ENCODE measurements at places on chromosomes 1 and 21.

DNA sequence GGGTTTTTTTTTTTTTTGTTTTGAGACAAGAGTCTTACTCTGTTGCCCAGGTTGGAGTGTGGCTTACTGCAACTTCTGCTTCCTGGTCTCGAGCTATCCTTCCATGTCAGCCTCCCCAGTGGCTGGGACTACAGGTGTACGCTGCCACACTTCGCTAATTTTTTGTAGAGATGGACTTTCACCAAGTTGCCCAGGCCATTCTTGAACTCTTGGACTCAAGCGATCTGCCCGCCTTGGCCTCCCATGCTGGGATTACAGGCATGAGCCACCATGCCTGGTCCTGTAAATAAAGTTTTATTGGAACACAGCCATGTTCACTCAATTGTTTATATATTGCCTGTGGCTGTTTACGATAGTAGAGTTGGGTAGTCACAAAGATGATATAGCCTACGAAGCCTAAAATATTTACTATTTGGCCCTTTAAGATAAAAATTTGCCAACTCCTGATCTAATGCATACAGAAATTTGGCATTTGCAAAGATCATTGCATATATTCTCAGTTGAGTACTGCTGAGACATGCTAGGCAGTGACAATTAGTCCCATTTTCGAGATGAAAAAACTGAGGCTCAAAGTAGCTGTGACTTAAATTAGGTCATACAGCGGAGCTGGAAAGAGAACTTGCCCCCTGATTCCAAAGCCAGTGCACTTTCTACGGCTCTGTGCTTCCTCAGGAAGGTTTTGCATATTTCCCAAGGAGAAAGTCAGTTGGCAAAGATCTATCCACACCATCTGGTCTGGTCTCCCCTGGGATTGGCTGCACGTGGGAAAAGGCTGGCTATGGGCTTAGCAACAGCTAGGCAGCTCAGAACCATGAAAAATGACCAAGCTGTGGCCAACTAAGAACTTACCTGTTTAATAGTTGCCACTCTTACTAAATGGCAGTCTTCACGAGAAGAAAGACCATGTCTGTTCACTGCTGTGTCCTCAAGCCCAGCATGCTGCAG is 19.4 kb downstream of the MECR start:
- DNase-seq, result no peak

- no peak for DNase-seq
These were observed 57.6 kb upstream of the CD34 start for GRCh38 chr1:207968521-207969009.

DNA sequence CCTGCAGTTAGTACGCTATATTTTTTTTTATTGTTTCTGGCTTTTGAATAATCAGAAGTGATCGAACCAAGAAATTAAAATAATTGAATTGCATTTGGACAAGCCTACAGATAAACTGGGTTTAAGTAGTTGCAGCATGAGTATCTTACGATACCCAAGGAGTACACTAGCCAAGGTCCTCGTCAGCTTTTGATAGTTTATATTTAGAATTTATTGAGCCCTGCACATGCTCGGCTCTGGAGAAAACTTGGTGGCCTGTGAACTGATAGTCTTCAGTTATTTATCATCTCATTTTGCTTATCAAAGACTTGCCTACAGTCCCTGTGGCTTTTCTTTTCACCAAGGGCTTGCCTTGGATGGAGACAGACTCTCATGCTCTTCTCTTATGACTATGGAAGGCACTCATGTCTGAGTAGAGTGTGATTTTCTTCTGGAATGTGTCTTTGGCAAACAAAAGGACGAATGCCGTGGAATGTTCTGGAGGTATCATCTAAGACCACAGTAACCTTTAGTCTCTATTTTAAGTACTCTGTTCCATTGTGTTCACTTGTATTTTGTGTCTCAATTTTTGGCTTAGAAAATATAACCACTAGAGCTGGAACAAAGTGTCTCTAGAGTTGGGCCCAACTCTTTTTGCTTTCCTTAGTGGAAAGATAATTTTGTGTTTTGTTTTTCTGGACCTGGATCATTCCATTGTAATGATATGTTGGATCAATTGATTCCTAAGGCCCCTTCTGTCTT is 35.9 kb downstream of the BCL9 start:
- no peak for DNase-seq

- DNase-seq, result no peak
These were observed 61.2 kb downstream of the WNT9A start for GRCh38 chr1:227886503-227886961.

DNA sequence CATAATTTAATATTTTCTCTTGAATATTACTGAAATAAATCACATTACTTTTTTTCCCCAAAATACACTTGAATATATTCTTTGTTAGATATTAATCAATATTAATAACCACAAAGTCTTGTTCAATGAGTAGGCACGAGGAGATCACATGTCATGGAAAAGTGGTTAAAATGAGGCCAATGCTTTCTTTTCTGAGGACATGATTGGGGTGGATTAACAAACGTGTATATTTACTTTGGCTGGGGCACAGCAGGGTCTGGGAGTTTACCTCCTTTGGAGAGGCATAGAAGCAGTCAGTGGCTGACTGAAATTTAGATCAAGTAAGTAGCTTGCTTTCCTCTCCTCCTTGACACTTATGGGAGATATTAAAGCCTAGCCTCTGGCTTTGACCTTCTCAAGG is 664.3 kb upstream of the B3GALT2 start:
- DNase-seq, result no peak

DNA sequence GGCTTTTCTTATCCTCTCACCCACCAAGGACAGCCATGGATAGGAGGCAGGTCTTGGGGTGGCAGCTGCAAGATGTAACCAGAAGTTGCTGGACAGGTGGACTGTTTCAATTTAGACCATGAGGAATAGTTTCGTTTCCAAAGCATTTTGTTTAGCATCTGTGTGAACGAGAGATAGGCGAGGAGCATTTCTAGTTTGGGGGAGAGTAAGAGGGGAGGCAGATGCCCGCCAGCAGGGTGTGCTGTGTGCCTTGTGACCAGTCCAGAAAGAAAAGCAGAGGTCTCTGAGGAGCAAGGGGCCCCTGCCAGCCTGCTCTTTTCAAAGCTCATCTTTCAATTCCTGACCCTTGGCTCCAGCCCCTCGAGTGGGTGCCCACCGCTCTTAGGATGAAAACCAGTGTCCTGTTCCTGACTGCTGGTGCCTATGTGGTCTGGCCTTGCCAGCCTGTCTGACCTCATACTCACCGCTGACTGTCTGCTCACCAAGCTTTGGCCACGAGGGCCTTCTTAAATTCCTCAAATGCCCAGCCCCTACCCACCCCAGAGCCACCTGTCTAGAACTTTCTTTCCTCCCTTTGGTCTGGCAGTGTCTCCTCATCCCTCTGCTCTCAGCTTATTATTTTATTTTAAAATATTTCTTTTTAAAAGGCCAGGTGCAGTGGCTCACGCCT is 8.5 kb downstream of the SERINC2 start:
- DNase-seq, result peak; percentile 70

DNA sequence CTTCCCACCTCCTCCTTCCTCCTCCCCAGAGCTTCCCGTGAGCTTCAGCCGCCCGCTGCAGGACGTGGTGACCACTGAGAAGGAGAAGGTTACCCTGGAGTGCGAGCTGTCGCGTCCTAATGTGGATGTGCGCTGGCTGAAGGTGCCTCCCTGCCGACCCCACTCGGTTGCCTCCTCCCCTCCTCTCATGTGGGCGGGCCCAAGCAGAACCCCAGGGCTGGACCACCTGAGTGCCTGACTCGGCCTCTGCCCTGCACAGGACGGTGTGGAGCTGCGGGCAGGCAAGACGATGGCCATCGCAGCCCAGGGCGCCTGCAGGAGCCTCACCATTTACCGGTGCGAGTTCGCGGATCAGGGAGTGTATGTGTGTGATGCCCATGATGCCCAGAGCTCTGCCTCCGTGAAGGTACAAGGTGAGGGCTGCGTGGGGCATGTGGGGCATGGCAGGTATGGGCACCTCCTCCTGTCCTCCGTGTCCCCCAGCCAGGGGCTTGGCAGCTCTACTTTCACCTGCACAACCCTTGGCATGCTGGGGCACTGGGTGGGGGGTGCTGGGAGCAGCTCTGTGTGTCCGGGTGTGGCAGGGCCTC is 69.2 kb downstream of the OBSCN start:
- no peak for DNase-seq

Measured in hematopoietic multipotent progenitor cell treated with erythropoietin and hydrocortisone succinate and interleukin-3 and kit ligand, for 6 days (in vitro differentiated cells).